ENCODE measurements at places on chromosomes 5 and 9.

DNA sequence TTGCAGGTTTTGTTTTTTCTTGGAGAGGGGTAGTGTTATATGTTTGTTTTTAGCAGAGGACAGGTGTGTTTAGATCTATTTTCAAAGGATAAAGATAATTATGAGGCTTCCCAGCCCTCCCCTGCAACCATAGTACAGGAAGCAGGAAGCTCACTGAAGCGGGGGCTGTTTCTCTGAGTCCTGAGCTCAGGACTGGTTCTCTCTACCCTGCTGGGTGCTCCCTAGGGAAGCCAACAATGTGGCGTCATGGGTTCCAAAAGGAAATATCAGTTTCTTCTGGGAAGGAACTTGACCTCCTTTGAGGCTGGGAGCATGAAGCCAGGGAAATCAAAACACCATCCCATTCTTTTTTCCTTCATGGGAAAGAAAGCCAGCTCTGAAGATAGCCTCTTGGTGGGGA is 62.2 kb downstream of the RAD23B start:
- no peak for DNase-seq

DNA sequence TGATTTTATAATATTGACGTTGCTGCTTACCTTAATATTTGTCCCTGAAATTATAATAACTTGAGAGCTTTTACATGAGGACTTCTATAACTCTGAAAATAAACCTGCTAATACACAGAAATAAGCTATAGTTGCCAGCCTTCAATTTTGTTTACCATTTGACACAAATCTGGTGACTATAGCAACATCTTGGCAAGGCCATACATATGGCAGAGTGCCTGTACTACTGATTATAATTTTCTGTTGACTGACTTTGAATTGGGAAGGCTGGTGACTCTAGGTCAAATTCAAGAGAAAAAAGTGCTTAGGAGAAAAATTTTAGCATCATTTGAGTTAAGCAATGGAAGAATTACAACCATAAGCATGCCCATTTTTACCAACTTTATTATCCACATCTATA is 581.4 kb upstream of the PTPRD start:
- DNase-seq: no peak

DNA sequence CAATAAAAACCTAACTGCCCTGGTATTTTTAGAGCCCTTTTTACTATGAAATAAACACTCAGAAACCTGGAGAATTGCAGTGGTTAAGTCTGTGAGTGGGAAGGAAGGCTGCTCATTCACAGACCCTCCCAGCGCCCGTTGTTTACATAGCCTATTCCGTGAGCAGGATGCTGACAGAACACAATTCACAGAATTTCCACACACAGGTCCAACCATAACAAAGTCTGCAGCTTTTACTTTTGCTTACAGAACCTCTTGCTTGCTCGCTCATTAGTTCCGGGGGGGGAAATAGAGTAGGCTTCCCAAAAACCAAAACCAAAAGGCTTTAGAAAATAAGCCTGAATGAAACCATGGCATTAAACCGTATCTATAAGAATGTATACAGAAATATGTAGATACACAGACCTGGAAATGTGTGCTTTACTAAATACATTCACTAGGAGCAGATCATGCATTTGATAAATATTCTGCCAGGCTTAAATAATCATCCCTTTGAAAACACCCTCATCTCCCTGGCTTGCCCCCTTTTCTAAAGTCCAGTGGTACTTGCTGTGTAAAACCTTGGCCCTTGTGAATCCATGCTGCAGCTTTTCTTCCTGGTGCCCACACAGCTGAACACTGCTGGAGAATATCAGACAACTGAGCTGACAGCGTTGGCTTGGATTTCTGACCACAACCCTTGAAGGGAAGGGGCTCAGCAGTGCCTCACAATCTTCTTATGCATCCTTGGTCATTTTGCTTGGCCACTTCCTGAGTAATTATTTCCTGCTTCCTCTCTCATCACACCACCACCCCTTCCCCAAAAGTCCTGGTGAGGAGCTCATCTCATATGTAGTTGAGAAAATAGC is 128.0 kb downstream of the FANCC start:
- DNase-seq: no peak

GRCh38 chr9:112046181-112046580 is 128.9 kb downstream of the SUSD1 start:
- DNase-seq: no peak

GRCh38 chr9:114681594-114682332 is at the start of gene TEX48:
TSS of gene TEX48 (minus strand) at chr9:114682192. CDS start at chr9:114671723, 10,469 bp downstream.
- DNase-seq: peak; percentile 55

- no peak for DNase-seq
These were observed 924 bp upstream of the NEURL1B start for GRCh38 chr5:172640139-172640538.

- DNase-seq: no peak
These were observed 1556.7 kb downstream of the FOXD4L5 start for GRCh38 chr9:63728287-63728686.

- DNase-seq: no peak
These were observed 469.4 kb downstream of the RASEF start for GRCh38 chr9:82593501-82593900.

- DNase-seq: no peak
These were observed 78.8 kb downstream of the FBXL17 start for GRCh38 chr5:108303086-108303485.

- DNase-seq: no peak
These were observed 15.8 kb downstream of the AFF4 start for GRCh38 chr5:132947671-132948070.

DNA sequence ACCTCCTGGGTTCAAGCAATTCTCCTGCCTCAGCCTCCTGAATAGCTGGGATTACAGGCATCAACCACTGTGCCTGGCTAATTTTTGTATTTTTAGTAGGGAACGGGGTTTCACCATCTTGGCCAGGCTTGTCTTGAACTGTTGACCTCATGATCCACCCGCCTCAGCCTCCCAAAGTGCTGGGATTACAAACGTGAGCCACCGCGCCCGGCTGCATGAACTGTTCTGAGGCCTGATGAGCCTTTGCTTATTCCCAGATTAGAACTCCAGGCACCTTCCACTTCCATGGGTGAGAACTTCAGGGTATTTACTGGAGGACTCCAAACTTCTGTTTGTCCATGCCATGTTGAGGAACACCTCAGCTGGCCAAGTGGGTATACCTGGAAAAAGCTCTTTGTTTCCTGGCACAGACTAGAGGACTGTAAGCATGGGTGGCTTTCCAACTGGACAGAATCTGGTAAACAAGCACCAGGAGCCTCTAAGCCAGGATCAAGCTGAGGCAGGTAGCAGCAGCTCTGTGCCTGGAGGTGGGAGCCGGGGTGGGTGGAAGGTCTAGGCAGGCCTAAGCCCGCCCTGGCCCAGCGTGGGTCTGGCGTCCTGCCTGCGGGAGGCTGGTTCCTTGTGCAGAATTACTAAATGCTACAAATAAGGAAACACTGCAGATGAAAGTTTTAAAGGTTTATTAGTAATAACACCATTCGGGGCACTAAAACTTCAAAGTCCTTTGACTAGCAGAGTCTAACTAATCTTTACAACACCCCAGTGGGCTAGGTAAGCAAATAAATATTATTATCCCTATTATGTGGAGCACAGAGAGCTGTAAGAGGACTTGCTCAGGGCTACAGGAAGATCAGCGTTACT is 78.4 kb downstream of the SEMA5A start:
- DNase-seq: no peak

DNA sequence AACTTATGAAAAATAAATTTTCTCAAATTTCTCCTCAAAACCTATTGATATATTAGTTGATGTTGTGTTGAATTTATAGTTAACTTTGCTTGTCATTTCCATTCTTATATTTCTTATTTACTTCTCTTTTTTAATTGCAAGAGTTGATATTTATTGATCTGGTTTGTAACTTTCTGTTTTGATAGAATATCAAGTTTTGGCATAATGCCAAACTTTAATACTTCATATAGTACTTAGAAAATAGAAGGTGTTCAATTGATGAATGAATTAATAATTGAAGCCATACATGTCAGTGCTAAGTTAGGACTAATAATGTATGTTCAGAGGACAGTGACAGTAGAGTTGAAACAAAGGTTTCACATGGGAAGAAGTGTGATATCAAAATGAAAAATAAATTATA is 27.9 kb downstream of the ERCC6L2 start:
- no peak for DNase-seq

- DNase-seq: no peak
These were observed 31.6 kb downstream of the DTWD2 start for GRCh38 chr5:118956727-118957126.

- DNase-seq: no peak
These were observed 87.8 kb downstream of the RAI14 start for GRCh38 chr5:34743878-34744277.

- no peak for DNase-seq
These were observed 349.8 kb upstream of the DAB2 start for GRCh38 chr5:39774605-39775004.

- no peak for DNase-seq
These were observed 346.3 kb downstream of the ENC1 start for GRCh38 chr5:74294231-74294705.

DNA sequence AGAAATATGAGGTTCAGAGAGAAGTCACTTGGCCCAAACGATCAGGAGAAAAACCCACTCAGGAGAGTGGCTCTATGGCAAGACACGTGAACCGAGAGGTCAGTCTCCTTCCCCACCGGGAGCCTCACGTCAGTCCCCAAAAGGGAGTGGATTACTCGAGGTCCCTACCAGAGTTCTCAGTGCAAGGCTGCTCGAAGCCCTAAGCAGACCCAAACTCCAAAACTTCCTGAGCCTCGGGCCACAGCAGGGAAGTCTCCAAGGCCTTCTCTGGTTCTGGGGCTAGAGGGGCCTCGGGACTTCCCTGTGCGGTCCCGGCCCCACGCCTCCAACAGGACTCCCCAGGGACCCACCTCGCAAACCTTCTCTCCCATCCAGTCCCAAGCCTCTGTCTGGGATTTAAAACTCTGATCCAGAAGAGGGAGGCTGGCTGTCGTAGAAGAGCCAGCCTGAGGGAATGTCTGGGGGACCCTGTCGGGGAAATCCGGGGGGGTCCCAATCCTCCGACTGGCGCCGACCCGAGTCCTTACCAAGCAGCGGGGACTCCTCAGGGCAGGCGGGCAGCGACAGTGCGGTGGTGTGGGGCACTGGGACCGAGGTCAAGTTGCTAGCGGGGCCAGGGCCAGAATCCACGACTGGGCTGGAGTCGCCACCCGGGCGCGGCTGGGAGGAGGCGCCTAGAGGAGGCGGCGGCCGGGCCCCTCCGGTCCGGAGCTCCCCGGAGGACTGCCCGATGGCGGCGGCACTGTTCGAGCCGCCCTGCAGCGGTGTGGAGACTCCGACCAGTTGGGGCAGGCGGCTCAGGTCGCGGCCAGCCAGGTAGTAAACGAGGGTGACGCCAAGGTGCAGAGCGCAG is 679 bp downstream of the B4GALT1 start:
- DNase-seq: no peak

DNA sequence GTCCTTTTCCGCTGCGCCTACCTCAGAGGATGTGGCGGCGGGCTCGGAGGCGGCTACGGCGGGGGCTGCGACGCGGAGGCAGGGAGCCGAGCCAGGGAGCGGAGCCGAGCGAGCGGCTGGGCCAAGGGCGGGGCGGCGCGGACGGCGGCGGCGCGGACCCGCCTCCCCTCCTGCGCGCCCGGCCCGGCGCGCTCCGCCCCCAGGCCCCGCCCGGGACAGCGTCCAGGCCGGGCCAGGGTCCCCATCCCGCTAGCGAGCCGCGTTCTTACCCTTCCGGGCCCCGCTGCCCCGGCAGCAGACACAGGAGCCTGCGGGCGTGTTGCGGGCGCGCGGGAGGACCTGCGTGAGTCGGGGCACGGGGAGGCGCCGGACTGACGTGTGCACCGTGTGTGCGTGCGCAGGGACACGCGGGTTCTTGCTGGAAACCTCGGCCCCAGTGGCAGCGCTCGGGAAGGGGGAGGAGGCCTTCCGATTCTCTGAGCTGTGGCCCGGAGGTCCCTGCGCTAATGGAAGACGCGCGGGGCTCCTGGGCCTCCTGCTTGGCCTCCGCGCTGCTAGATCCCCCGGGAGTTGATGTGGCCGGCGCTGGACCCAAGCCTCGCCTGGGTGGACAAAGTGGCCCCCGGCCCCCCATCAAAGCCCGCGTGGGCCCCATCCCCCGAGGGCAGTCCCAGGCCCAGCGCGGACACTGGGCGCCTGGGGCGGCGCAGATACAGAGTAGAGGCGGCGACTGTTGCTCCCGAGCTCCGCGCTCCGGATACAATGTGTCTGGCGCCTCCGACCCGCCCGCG is at the start of gene VDAC1:
Gene VDAC1 (minus strand): TSS at position 350 of the 791 bp plus-strand sequence. CDS start 11,963 bp downstream, outside the sequence.
- DNase-seq: peak; percentile 96

DNA sequence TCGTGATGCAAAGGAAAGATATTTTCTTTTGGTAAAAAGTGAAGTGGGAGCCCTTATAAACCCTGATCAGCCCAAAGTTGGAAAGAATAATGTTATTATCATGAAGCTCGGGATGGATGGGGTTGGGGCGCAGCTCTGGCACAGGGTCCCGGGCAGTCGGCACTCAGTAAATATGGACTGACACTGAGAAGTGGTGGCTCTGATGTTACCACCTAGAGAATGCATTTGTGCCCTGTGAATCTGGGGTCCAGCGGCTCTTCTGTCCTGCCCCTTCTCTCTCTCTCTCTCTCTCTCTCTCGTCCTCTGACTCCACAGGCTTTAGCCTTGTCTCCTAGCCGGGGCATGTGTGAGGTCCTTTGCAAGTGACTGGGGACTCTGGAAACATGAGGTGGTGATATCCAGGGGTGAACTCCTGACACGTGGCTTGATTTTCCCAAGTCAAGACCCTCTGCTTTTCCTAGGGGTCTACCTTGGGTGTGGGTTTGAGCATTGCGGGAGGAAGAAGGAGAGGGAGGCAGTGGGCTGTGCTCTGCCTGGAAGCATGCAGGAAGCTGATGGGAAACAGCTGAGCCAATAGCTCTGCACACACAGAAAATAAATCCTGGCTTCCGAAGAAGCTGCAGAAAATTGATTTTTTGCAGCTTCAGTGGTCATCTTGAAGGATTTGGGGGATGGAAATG is 162.7 kb downstream of the MACROH2A1 start:
- no peak for DNase-seq

- DNase-seq: no peak
These were observed 134.9 kb upstream of the PANK3 start for GRCh38 chr5:168714046-168714445.

- no peak for DNase-seq
These were observed 45.0 kb downstream of the TRIM36 start for GRCh38 chr5:115124741-115125140.

- no peak for DNase-seq
These were observed 37.1 kb upstream of the KCNMB1 start for GRCh38 chr5:170426149-170426767.

GRCh38 chr5:144958002-144958401 is 787.3 kb downstream of the KCTD16 start:
- no peak for DNase-seq

GRCh38 chr9:98530806-98531386 is 177.8 kb downstream of the GABBR2 start:
- no peak for DNase-seq

GRCh38 chr5:76204713-76205112 is 121.5 kb downstream of the SV2C start:
- no peak for DNase-seq

- DNase-seq: no peak
These were observed 10.5 kb upstream of the AHRR start for GRCh38 chr5:310941-311434.

DNA sequence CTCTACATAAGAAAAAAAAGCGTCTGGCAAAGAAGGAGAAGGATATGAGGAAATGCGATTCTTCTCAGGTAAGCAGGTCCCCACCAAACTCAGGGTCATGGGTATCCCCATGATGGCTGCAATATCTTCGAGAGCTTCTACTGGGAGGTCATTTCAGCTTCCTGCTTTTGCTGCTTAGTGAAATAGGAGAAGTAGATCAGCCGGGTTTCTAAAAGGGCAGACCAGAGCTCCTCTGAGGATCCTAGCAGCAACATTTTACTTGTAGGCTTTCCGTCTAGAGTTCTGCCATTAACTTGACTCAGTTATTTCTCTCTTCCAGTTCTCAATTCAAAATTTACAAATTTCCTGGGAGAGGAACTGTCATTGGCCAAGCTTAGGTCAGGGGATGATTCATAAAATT is 134.7 kb downstream of the DPYSL3 start:
- no peak for DNase-seq

Data from retina (tissue), 1 donor.